Neuronal stem cell (in vitro differentiated cells): ENCODE measurements at places on chromosomes 6 and 20.

GRCh38 chr6:122476131-122476530, 4.5 kb upstream of the SERINC1 start:
- DNase-seq: no peak

- no peak for DNase-seq
Measured at GRCh38 chr6:64010010-64010409, 374.4 kb downstream of the PHF3 start.

- no peak for DNase-seq
Measured at GRCh38 chr6:15310680-15311079, 64.8 kb downstream of the JARID2 start.

- DNase-seq: no peak
Measured at GRCh38 chr6:54935739-54936138, 89.2 kb downstream of the FAM83B start.

DNA sequence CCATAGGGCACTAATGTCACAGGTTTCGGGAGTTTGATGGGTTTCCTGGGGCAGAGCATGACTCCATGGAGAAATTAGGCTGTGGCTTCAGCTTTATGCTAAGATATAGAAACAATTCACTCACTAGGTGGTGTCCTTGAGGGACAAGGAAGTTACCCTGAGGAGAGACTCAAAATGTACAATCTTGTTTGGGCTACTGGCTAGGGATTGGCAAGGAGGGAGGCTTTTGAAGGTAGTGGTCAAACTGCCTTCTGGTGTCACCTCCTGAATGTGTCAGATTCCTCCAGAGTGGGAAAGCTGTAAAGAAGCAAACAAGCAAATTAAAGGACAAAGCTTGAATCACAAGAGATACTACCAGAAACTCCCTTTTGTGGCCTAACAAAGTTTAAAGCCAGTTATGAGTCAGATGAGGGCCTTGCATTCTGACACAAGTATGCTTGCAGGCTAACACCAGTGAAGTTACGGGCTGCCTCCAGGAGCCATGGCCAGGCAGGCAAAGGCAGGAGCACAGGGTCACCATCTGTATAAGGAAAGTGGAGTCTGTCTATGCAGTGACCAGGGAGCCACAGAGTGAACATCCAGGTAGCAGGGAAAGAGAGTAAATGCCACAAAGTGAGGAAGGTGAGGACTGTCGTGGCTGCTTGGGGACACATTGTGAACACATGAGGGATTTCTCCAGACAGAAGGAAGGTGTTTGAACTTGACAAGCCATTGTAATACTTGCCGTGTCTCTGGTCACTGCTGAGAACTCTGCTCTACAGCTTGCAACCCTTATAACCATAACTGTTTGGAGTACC, 107.7 kb upstream of the DTNBP1 start:
- no peak for DNase-seq

GRCh38 chr20:46828471-46828870, 66.2 kb upstream of the EYA2 start:
- no peak for DNase-seq

DNA sequence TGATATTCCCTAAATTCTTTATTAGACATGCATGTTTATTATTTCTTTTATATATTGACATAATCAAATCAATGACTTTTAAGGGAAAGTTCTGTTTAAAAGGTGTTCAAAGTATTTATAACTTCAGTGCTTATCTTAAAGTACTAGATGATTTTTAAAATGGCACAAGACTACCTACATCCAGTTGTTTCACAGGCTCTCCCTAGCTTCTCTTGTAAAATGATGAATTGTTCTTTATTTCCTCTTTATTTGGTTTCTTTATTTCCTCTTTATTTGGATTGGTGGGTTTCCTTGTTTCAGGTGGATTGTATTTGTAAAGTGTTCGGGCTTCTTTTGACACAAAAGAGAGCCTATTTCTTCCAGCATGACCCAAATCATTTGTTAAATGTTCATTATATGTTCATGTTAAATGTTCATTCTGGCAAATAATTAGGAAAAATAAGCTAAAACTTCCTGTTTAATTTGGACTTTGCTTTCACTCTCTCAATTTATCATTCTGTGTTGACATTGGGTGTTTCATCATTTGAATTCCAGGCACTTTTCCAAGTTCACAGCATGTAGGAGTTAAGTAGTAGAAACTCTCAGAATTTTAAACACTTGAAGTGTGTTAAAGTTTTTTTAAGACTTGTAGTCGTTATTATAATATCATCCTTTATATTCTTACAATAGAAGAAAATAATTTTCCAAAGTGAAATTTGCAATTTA, 24.6 kb downstream of the MLIP start:
- no peak for DNase-seq

DNA sequence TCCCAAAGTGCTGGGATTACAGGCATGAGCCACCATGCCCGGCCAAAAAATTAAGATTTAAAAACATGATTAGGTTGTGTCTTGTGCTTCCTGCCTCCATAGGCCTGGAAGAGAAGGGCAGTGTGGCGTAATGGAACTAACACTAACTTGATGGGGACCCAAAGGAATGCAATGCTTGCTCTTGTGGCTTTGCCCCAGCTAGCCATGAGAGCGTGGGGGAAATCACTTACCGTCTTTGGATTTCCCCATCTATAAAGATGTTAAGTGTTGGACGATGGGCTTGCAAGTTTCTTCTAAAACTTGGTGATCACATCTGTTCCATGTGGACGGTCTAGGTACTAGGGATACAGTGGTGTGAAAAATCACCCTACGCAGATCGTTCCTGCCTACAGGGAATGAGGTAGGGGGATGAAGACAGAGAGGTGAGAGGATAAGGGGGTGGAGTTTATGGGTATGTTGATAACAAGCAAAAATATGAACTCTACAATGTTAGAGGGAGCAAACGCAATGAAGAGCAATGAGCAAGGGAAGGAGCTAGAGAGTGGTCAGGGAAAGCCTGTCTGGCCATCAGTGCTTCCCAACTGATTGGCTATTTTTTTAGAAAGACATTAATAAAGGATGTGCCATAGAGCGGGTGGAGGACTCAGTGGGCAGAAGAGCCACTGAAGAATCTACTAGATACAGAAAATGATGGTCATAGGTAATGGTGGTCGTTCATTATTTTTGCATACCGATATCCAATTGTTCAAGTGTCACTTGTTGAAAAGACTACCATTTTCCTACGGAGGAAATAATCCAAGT, 165.2 kb downstream of the BCAS1 start:
- DNase-seq: no peak
